CD4-positive, alpha-beta T cell treated with Interleukin-4 for 4 hours (primary cell): ENCODE measurements at places on chromosomes 3 and 15.

DNA sequence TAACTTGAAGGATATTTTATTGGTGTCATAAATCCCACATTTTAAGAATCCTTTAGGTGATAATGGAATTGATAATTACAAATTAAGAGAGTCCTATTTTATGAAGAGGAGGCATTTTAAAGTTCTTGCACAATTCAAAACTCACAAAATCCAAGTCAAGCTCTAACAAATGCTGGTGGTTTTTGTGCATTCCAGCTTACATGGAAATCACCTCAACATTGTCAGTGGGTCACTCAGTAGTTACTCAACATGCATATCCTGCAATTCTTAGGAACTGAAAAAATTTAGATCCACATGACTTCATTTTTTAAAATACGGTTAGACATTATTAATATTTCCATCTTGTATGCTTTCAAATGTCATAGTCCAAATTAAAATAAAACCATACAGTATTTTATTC, 487.2 kb downstream of the CNTN3 start:
- DNase-seq, result no peak

GRCh38 chr3:159804726-159805410, 183.8 kb upstream of the IL12A start:
- peak; percentile 14 for DNase-seq

- DNase-seq, result no peak
Measured at GRCh38 chr15:90959894-90960293, 5.2 kb downstream of the RCCD1 start.

DNA sequence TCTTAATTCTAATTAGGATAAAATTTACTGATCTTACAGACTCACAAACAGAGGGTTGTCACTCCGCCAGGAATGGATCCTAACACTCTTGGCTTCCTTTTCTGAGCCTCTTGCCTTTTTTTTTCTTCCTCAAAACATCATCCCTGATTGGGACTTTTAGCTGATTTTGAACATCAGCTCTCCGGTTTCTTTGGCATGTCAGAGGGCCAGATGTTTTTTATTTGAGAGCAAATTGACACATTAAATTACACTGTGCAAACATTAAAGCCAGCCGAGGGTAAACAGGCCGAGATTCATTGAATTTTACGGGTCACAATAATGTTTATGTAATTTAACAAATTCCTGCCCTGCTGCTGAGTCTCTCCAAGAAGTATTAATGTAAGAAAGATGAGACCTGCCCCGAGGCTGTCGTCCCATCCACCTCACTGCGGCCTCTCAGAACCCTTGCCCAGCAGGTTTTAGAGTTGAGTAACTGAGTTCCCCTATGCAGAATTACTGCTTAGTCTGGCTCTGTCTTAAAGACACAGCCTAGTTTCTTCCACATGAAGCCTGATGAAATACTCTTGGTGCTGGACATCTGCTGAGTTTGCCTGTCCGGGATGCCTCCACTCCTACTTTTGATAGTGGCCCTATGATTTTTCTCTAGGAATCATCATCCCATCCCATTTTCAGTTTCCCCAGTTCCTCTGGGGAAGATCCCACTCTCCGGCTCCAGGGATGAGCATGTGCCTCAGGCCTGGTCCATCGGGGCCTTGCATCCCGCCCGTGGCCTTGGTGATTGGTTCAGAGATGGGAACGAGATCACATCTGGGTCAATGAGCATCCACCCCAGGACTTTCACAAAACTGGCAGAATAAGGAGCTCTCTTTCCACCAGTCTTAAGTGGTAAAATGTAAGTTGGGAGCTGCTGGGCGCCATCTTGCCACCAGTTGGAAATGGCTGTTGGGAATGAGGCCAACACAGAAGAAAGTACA, 226.6 kb upstream of the TLE3 start:
- DNase-seq, result no peak

GRCh38 chr15:91521996-91522395, 331.5 kb upstream of the SLCO3A1 start:
- no peak for DNase-seq

GRCh38 chr3:46393554-46394434, 13.1 kb downstream of the CCR5AS start:
- DNase-seq, result no peak

DNA sequence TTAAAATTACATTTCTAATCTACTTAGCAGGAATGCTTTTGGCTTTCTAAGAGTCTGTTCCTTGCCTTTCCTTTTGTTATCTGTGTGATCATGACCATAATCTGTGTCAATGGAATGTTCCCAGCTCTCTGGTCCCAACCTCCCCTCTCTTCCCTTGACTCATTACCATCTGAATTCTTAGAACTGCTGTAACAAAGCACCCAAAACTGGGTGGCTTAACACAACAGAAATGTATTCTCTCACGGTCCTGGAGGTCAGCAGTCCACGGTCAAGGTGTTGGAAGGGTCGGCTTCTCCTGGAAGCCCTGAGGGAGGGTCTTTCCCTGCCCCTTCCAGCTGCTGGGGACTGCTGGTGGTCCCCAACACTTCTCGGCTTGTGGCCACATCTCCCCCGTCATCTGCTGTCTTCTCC, 81.1 kb downstream of the LRRK1 start:
- no peak for DNase-seq

- no peak for DNase-seq
Measured at GRCh38 chr15:80636675-80637074, 58.4 kb upstream of the ABHD17C start.

GRCh38 chr15:65263313-65263712, 23.4 kb downstream of the PARP16 start:
- no peak for DNase-seq

DNA sequence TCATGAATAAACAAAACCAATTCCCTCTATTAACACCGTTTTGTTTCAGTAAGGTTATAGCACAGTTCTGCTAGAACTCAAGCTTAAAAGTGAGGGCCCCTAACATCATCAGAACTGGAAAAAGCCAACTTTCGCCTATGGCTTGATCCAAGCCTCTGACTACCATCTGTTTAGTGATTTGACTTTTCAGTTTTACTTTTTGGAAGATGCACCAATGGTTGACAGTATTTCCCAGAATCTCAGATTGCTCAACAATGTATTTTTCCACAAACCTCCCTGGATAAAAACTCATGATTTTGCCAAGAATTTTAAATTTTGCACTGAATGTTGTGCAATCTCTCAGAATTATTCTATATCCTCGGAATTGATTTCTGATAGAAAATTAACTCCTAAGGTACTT, 190.7 kb downstream of the LSAMP start:
- DNase-seq, result no peak

DNA sequence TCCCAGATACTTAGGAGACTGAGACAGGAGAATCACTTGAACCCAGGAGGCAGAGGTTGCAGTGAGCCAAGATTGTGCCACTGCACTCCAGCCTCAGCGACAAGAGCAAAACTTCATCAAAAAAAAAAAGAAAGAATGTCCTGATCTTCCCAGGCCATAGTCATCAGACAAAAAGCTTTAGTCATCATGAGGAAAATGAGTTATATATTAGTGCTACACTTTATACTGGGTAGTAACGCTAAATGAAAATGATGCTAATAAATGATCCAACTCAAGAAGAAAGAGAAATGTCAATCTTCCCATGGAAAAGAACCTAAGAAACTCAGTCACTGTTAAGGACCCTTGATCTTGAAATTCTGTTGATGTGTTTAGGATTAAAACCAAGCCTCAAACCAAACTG, 26.3 kb upstream of the TRIM59 start:
- no peak for DNase-seq

- peak; percentile 70 for DNase-seq
Measured at GRCh38 chr15:60548101-60548500, 69.2 kb upstream of the ICE2 start.

GRCh38 chr3:76203578-76203977, 418.2 kb upstream of the ZNF717 start:
- no peak for DNase-seq

DNA sequence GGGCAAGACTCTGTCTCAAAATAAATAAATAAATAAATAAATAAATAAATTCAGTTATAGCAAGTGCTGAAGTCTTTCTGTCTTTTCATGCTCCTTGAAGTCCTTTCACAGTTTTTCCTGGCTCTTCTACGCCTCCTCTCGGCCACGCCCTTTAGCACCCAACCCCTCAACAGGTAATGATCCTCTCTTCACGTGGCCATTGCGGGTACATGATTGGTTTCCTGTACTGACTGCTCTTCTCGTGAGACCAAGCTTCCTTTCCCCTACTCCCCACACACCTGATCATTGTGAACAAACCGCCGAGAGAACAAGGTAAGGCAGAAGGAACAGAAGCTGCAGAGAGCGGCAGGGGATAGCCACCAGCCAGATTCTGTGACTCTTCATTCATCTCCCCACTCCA, 2.3 kb upstream of the ZNF774 start:
- no peak for DNase-seq
